ENCODE measurements at places on chromosomes 16 and 17. TPM values are rescaled to one million over a fixed set of nuclear protein-coding genes. Genes with fewer than 3 reads are reported as not detected.

- no peaks in the 10 kb centered on the region for H3K36me3 ChIP-seq
- H3K27ac ChIP-seq: no peak overlapping the region
- no peak overlapping the region for H3K4me3 ChIP-seq
- no peaks in the 10 kb centered on the region for H3K27me3 ChIP-seq
These were observed 217.5 kb upstream of the DYNLRB2 start for GRCh38 chr16:80323187-80323807.

GRCh38 chr16:35908152-35908551 is 2448.7 kb downstream of the TP53TG3F start:
- H3K4me3 ChIP-seq: no peak overlapping the region
- no peaks in the 10 kb centered on the region for H3K27me3 ChIP-seq
- DNase-seq: no peak

DNA sequence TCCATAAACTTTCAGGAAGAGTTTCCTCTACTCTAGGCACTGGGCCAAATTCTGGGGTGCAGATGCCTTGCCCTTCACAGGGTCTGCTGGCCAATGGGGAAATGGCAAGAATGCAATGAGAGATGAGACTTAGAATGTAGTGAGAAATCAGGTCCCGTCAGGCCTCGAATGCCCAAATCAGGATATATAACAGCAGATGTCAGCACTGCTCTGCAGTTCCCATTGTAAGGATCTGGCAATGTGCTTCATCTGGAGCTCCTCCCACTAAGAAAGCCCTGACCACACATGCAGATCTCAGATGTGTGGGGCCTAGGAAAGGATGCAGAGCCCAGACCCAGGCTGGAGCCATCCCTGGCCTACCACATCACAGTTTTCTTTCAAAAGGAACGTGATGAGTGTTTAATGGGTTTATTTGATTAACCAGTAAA is 13.9 kb upstream of the LPCAT2 start:
- H3K27ac ChIP-seq: no peak overlapping the region
- DNase-seq: no peak
- no peak overlapping the region for H3K4me3 ChIP-seq
- no peaks in the 10 kb centered on the region for H3K36me3 ChIP-seq
- no peaks in the 10 kb centered on the region for H3K4me1 ChIP-seq

GRCh38 chr16:64983963-64984362 is 137.9 kb downstream of the CDH11 start:
- no peak overlapping the region for H3K27ac ChIP-seq
- H3K4me3 ChIP-seq: no peak overlapping the region

DNA sequence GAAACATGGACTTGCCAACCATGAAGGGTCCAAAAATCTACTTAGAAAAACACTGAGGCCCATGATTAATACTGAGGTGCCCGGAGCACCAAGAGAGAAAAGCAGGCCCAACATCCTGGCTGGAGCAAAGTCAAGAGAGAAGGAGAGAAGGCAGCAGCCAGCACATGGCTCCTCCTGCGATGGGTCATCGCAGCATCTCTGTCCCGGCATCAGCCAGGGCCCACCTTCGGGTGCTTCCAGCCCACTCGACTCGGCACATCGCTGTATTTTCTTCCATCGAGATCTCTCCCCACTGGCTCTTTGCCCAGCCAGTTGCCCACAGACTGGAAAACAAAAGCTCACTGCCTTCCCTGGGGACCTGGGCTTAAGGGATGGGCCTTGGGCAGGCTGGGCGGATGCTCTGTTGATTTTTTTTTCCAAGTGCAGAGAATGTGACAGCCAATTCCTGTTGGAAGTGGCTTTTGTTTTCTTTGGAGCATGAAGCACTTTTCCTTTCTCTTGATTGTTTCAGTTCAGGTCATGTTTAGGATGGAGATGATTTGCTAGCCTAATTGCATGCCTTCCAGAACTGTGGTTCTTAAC is 58.1 kb downstream of the CYB5B start:
- H3K4me3 ChIP-seq: no peak overlapping the region
- no peaks in the 10 kb centered on the region for H3K4me1 ChIP-seq
- no peak overlapping the region for H3K27ac ChIP-seq
- no peaks in the 10 kb centered on the region for H3K27me3 ChIP-seq
- DNase-seq: no peak

DNA sequence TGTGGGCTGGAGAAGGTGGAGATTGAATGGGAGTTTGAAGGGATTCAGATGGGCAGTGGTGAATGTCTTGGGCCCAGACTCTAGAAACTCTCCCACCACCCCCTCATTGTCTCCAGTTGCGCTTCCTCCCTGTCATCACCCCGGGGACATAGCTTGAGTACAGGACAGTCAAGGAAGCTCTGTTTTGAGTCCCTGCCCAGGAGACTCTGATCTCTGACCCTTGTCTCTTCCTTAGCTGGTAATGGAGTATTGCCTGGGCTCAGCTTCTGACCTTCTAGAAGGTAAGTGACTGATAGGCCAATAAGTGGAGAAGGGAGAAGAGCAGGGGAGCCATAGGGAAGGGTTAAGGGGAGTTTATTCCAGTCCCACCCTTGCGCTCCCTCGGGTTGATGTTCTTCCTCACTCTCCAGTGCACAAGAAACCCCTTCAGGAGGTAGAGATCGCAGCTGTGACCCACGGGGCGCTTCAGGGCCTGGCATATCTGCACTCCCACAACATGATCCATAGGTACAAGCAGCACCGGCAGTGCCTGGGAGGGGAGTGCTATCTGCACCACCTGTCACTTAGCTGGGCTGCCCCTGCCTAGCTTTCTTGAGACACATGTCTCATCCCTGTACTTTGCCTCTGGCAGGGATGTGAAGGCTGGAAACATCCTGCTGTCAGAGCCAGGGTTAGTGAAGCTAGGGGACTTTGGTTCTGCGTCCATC is 5.0 kb downstream of the TAOK2 start:
- peaks cover 26% of the 10 kb centered on the region for H3K4me1 ChIP-seq
- no peaks in the 10 kb centered on the region for H3K27me3 ChIP-seq
- H3K27ac ChIP-seq: no peak overlapping the region
- no peak overlapping the region for H3K4me3 ChIP-seq
- H3K36me3 ChIP-seq: peaks cover 52% of the 10 kb centered on the region
- no peak for DNase-seq

- H3K36me3 ChIP-seq: peaks cover 19% of the 10 kb centered on the region
- no peak overlapping the region for H3K27ac ChIP-seq
- no peak for DNase-seq
- no peaks in the 10 kb centered on the region for H3K4me1 ChIP-seq
- no peak overlapping the region for H3K4me3 ChIP-seq
These were observed 7.4 kb upstream of the P2RX1 start for GRCh38 chr17:3923466-3924190.

DNA sequence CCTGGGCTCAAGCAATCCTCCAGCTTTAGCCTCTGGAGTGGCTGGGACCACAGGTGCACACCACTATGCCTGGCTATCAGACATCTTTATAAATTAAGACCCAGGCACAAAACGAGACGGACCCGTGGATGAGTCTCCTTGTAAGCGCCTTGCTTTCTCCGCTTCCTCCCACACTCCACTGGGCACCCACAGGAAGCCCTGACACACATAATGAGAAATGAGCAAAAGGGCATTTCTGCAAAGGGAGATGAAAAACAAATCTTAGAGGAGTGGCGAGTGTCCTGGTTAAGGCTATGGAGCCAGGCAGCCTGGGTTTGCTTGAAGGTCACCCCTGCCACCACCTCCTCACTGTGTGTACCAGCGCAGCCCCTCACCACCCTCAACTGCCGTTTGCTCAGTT is 56.3 kb downstream of the XYLT1 start:
- DNase-seq: no peak
- peaks cover 20% of the 10 kb centered on the region for H3K4me1 ChIP-seq
- no peaks in the 10 kb centered on the region for H3K27me3 ChIP-seq
- H3K36me3 ChIP-seq: no peaks in the 10 kb centered on the region
- H3K27ac ChIP-seq: no peak overlapping the region

Gene NPB
- polyA plus RNA-seq: not detected

Gene CDC6
- 0.49 TPM for polyA plus RNA-seq

Gene CMTM4
- 0.20 TPM for polyA plus RNA-seq

Gene ATF7IP2
- 119 TPM for polyA plus RNA-seq

Gene TMEM238L
- not detected for polyA plus RNA-seq

Gene C16orf89
- not detected for polyA plus RNA-seq
